ENCODE measurements at places on chromosomes 6 and 20. TPM values are rescaled to one million over a fixed set of nuclear protein-coding genes. Genes with fewer than 3 reads are reported as not detected.
A peak's percentile ranks its signal among the peaks of the same experiment; 100 is the strongest.

DNA sequence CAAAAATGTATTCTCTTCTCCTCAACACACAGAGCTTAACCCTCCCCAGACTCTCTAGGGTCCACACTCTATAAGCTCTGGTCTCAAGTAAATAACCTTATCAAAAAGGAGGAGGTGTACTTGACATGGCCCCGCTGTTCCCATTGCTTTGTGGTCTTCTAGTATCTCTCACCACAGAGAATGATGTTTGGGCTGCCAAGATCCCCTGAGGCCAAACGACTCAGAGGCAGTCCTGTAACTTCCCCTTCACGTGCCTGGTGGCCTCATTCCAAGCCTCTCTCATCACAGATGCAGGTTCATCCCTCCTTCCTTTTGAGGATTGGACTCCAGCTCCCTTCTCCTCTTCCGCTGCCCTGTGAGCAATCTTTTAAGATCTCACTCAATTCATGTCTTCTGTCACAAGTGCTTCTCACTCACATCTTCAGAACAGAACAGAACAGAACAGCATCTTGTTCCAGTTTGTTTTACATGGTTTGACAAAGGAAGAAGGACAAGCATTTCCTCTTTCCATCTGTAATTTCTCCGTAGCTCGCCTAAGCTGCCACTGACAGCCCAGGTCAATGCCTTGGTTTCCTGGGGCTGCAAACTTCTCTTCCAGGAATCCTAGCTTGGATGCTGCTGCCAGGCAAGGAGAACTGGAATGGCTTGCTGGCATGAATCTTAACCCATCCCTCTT, 541.5 kb downstream of the CD83 start:
- H3K4me3 ChIP-seq = no peak overlapping the region
- H3K27me3 ChIP-seq = no peaks in the 10 kb centered on the region
- no peaks in the 10 kb centered on the region for H3K4me1 ChIP-seq

MYL9 gene
- total RNA-seq = 560 TPM

- DNase-seq = no peak
- H3K4me1 ChIP-seq = no peaks in the 10 kb centered on the region
- no peaks in the 10 kb centered on the region for H3K36me3 ChIP-seq
- H3K27ac ChIP-seq = no peak overlapping the region
- H3K27me3 ChIP-seq = no peaks in the 10 kb centered on the region
Measured at GRCh38 chr6:2547355-2547754, 203.4 kb downstream of the MYLK4 start.

DNA sequence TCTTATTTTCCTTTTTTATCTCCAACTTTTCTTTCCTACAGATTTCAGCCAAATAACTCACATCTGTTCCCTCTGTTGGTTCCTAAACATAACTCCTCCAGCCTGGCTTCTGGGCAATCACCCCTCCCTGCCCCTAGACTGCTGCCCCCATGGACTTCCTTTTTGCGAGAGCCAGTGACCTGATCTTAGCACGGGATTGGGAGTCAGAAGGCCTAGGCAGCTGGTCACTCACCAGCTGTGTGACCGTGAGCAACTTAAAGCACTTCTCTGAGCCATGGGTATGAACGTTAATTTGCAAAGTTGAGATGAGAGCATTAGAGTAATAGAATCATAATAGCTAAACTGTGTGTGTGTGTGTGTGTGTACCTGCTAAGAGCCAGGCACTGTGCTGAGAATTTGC, 4.5 kb upstream of the MMP9 start:
- peaks cover 4% of the 10 kb centered on the region for H3K27me3 ChIP-seq
- no peaks in the 10 kb centered on the region for H3K36me3 ChIP-seq
- H3K4me3 ChIP-seq = no peak overlapping the region

DNA sequence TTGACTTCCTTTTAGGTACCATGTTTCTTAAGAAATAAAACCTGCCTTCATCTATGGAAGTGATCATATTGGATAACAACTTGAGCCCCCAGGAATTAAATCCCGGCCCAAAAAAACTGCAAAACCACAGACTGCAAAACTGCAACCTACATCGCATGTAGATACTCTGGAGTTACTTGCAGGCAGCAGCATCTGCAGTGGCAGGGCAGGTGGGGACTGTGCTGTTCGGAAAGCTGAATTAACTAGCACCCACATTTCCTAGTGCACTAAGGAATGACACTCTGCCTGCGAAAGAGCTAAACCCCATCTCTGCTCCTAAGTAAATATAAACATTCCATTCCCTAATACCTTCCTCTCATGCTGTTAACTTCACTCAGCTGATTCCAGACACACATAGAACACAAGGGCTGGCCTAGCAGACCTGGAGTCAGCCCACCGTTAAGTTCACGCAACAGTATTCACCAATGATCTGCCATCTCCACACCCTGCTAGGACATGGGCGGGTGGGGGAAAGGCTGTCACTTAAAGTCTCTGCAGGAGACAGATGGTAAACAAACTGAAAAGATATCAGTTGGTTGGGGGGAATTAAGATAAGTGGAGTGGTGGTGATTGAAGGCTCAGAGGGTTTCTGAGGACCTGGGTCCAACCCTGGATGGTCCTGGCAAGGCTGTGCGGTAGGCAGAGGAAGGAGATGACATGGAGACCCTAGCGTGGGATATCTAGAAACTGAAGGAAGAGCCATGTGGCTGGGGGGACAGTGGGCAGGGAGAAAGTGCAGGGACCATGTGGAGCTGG, 128.4 kb downstream of the SYCP2 start:
- H3K27ac ChIP-seq = no peak overlapping the region
- H3K4me3 ChIP-seq = no peak overlapping the region
- H3K4me1 ChIP-seq = no peaks in the 10 kb centered on the region
- no peaks in the 10 kb centered on the region for H3K27me3 ChIP-seq
- H3K36me3 ChIP-seq = no peaks in the 10 kb centered on the region
- DNase-seq = no peak

DNA sequence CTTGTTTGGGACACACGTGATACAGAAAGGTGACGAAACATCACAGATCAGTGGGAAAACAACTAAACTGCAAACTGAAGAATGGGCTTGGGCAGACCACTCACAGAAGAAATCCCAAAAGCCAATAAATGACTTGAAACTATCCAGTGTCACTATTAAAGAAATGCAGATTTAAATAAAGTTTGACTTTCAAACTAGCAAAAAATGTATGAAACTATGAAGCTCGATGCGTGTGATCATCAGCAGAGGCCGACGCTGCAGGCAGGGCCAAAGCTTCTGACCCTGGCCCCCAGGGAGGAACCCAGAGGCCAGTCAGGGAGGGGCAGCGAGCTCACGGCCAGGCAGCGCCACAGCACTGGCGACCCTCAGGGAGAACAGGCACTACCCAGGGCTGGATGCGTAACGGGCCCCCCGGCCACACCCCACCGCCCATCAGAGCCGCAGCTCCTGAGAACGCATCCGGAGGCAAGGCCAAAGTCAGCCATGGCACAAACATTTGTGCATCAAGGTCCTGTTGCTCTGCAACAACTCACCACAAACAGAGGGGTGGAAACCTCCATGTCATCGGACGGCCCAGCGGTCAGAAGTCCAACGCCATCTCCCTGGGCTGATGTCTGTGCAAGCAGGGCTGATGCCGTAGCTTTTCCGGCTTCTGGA, 94.1 kb downstream of the YTHDF1 start:
- no peaks in the 10 kb centered on the region for H3K36me3 ChIP-seq
- DNase-seq = no peak
- peaks cover 4% of the 10 kb centered on the region for H3K27me3 ChIP-seq
- H3K4me3 ChIP-seq = no peak overlapping the region
- no peak overlapping the region for H3K27ac ChIP-seq

- H3K4me1 ChIP-seq = no peaks in the 10 kb centered on the region
- DNase-seq = no peak
- no peak overlapping the region for H3K27ac ChIP-seq
- peaks cover 25% of the 10 kb centered on the region for H3K36me3 ChIP-seq
- no peaks in the 10 kb centered on the region for H3K27me3 ChIP-seq
Measured at GRCh38 chr20:34538671-34539123, 19.8 kb upstream of the MAP1LC3A start.

GRCh38 chr6:25130518-25130917, 148.7 kb upstream of the CARMIL1 start:
- H3K4me3 ChIP-seq = no peak overlapping the region
- no peaks in the 10 kb centered on the region for H3K4me1 ChIP-seq
- no peaks in the 10 kb centered on the region for H3K27me3 ChIP-seq
- DNase-seq = no peak

NMBR gene
- not detected for total RNA-seq

GRCh38 chr20:45432294-45432693, 16.4 kb downstream of the PIGT start:
- H3K27ac ChIP-seq = no peak overlapping the region
- no peaks in the 10 kb centered on the region for H3K36me3 ChIP-seq
- no peak for DNase-seq
- H3K4me1 ChIP-seq = no peaks in the 10 kb centered on the region
- H3K27me3 ChIP-seq = no peaks in the 10 kb centered on the region

DNA sequence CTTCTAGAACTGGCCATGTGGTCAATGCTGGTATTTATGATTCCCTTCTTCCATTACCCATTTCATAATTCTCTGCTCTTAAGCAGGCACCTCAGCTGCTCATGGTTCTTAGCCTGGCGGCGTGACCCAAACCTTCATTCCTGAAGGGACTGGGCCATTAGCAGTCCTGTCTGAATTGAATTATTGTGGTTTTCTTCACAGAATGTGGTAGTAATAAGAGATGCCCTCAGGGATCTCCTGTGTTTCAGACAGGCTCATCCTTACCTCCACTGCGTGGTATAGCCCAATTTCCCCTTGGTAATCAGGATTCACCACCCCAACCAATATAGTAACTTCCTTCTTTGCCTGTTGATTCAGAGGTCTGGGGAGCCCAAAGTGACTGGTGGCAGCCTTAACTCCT, 37.6 kb downstream of the PKIB start:
- H3K4me1 ChIP-seq = no peaks in the 10 kb centered on the region
- H3K27me3 ChIP-seq = no peaks in the 10 kb centered on the region
- no peaks in the 10 kb centered on the region for H3K36me3 ChIP-seq
- DNase-seq = no peak
- no peak overlapping the region for H3K4me3 ChIP-seq

- DNase-seq = no peak
- no peak overlapping the region for H3K27ac ChIP-seq
- no peak overlapping the region for H3K4me3 ChIP-seq
Measured at GRCh38 chr20:62528983-62529891, 53.4 kb upstream of the GATA5 start.

HLA-DQB1 gene
- total RNA-seq = 3.0 TPM

GRCh38 chr6:107956586-107957307, 1.3 kb downstream of the SEC63 start:
- H3K4me3 ChIP-seq = peak overlapping the region; percentile 81
- H3K27ac ChIP-seq = peak overlapping the region; percentile 87
- H3K4me1 ChIP-seq = peaks cover 5% of the 10 kb centered on the region
- H3K36me3 ChIP-seq = no peaks in the 10 kb centered on the region

DNA sequence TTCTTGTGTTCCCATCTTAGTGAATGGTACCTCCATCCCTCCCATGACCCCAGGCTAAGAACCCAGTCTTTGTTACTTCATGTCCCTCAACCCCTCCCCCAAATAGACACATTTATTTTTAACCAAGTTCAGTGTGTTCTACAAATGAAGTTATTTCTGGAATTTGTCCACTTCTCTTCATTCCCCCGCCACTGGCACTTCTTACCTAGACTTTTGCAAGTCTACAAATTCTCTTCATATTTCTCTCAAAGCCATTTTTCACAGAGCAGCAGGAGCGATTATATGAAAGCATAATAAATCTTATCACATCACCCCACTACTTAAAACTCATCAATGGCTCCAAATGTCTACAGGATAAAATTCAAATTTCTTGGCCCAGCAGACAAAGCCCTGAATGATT, 131.4 kb downstream of the BTBD9 start:
- H3K36me3 ChIP-seq = no peaks in the 10 kb centered on the region
- DNase-seq = no peak
- H3K27ac ChIP-seq = no peak overlapping the region
- H3K4me3 ChIP-seq = no peak overlapping the region
- H3K4me1 ChIP-seq = no peaks in the 10 kb centered on the region
- no peaks in the 10 kb centered on the region for H3K27me3 ChIP-seq

DNA sequence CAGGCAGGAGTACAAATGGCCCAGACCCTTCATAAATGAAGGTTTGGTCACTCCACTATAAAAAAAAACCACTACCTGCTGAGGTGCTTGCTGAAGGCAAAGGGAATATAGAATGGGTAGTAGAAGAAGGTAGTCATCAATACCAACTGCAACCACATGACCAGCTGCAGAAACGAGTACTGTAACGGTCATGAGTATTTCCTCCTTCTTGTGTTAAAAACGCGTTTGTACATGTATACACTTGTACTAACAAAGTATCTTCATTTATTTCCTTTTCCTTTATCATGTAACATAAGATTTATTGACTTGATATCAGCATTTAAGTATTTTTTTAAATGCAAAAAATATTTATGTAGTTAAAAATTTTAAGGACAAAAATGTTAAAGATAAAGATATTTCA, 238.6 kb downstream of the TFAP2B start:
- H3K4me3 ChIP-seq = no peak overlapping the region
- H3K27me3 ChIP-seq = no peaks in the 10 kb centered on the region

YWHAB gene
- total RNA-seq = 131 TPM

- H3K36me3 ChIP-seq = no peaks in the 10 kb centered on the region
- H3K27ac ChIP-seq = no peak overlapping the region
- no peak overlapping the region for H3K4me3 ChIP-seq
Measured at GRCh38 chr20:45091366-45091765, 9.6 kb downstream of the KCNS1 start.

- no peaks in the 10 kb centered on the region for H3K36me3 ChIP-seq
- H3K27me3 ChIP-seq = no peaks in the 10 kb centered on the region
- no peak overlapping the region for H3K4me3 ChIP-seq
- no peak for DNase-seq
Measured at GRCh38 chr6:92507552-92507951, 911.8 kb downstream of the EPHA7 start.

- no peak for DNase-seq
- no peaks in the 10 kb centered on the region for H3K27me3 ChIP-seq
- no peak overlapping the region for H3K4me3 ChIP-seq
- no peaks in the 10 kb centered on the region for H3K4me1 ChIP-seq
- H3K27ac ChIP-seq = no peak overlapping the region
- H3K36me3 ChIP-seq = no peaks in the 10 kb centered on the region
Measured at GRCh38 chr6:3801960-3802359, 47.2 kb upstream of the FAM50B start.

- no peak overlapping the region for H3K4me3 ChIP-seq
- H3K36me3 ChIP-seq = no peaks in the 10 kb centered on the region
- no peak for DNase-seq
- no peaks in the 10 kb centered on the region for H3K4me1 ChIP-seq
- no peaks in the 10 kb centered on the region for H3K27me3 ChIP-seq
Measured at GRCh38 chr20:54021446-54022235, 48.8 kb downstream of the BCAS1 start.

TRIM10 gene
- total RNA-seq = not detected

PRSS16 gene
- 15.2 TPM for total RNA-seq

DNA sequence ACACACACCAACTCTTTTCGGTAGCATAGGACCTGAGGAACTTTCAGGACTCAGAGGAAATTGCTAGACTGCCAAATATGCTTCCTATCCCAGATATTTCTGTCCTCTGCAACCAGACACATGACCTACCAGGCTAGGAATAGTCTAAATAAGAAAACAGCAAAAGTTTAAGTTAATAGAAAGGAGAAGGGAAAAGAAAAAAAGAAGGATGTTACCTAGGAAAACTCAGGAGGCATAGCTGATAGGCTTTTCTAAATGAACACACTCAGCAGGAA, 74.6 kb downstream of the MAP3K5 start:
- no peak for DNase-seq
- H3K27ac ChIP-seq = no peak overlapping the region
- H3K36me3 ChIP-seq = no peaks in the 10 kb centered on the region
- H3K4me3 ChIP-seq = no peak overlapping the region
- H3K4me1 ChIP-seq = no peaks in the 10 kb centered on the region

GRCh38 chr6:88074791-88075190, 27.1 kb downstream of the SPACA1 start:
- no peak for DNase-seq
- H3K4me3 ChIP-seq = no peak overlapping the region
- H3K36me3 ChIP-seq = no peaks in the 10 kb centered on the region
- no peak overlapping the region for H3K27ac ChIP-seq
